ENCODE measurements at places on chromosomes 12 and 14.

DNA sequence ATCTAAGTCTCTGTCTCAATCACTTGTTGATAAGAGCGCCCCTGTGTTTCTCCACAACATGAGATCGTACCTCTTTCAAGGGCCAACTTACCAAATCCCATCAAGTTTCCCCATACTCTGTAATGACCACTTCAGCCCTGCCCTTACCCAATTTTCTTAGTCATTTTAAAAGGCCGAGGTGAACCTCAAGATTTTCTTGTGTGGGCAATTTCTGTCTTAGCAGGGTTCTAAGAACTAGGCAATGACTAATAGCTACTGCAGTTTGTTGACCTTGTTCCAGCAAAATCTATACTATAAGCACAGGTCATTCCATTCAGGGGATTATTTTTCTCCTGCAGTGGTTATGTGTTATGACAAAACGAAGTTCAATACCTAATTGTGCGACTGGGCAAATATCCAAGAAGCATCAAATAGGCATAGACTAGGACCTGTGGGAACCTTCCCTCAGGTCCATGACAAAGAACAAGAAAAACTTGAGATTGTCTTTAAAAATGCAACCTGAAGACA, 359.8 kb downstream of the PCNX1 start:
- DNase-seq = no peak

DNA sequence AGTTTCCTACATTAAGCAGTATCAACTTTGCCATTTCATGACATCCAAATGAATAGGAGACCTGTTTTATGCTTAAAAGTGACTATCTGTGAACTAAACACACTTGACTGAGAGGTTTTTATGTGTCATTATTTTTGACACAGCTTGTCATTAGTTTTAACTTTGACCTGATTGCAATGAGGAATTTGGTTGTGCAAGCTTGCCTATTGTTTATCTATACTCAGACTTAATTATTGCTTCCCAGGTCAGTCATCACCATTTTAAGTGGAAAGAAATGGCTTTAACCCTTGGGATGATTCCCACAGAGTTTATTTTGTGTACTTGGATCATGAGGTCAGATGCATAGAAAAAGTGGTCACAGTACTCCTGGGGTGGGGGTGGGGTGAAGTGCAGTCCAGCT, 171.0 kb upstream of the PRICKLE1 start:
- DNase-seq = no peak

- DNase-seq = no peak
These were observed 82.4 kb downstream of the SCAF11 start for GRCh38 chr12:45907955-45908354.

GRCh38 chr14:94904636-94905035, 134.7 kb upstream of the GSC start:
- no peak for DNase-seq

- DNase-seq = no peak
These were observed 26.4 kb upstream of the BATF start for GRCh38 chr14:75495882-75496281.

DNA sequence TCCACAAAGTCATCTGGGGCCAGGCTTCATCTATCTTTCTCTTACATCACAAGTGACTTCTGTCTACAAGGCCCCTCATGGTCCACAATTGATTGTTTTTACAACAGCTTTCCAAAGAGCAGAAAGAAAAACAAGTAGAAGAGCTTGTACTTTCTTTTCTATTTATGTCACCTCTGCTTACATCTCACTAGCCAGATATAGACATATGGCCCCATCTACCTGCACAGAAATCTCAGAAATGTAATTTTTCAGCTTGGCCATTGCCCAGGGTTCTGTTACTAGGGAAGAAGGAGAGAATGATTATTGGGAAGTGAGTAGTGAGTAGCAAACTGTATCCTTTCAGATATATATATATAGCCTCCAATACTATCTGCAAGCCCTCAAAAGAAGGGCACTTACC, 210.5 kb upstream of the PLEKHG7 start:
- DNase-seq = no peak

GRCh38 chr14:65186951-65187350, 84.6 kb upstream of the MAX start:
- DNase-seq = no peak

- no peak for DNase-seq
These were observed 48.0 kb downstream of the NTN4 start for GRCh38 chr12:95742586-95742985.

DNA sequence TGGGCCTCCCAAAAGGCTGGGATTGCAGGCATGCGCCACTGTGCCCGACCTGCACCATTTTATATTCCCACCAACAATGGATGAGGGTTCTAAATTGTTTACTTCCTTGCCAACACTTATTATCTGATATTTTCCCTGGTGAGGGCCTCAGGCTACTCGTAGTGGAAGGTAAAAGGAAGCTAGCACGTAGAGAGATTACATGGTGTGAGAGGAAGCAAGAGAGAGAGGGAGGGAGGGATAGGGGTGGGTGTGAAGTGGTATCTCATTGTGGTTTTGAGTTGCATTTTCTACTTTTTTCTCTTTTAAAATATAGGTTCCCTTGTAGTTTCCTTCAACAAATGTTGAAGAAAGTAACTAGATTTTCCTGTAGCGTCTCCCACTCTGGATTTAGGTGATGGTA, 30.9 kb downstream of the MYO1H start:
- DNase-seq = no peak

- no peak for DNase-seq
These were observed 212.3 kb upstream of the FOXN3 start for GRCh38 chr14:89629383-89629782.

DNA sequence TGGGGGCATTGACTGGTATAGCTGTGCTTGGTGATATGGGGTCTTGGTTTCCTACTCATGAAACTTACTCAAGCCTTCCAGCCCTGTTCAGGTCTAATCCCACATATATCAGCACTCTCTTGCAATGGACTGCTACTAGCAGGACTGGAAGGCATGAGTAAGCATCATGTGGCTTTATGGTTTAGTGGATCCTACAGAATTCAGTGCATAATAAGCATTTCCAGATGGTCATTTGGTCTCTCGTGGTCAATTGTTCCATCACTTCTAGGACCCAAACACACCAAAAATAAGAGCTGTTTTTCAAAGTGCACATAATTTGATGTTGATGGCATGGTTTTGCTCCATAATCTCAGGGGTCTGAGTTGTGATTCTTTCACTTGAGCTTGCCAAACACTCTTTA, 114.4 kb downstream of the LMNTD1 start:
- no peak for DNase-seq

Measured in skin of body (tissue), 3 donors.